Activated T-helper 1 cell treated with anti-CD3 and anti-CD28 coated beads, Interleukin-12 subunit alpha, Interleukin-12 subunit beta, Interleukin-2, Interleukin-4 antibody, amounts not matched to agents 30 ng/mL and 10 ng/mL and 1 ng/mL, durations not matched to agents 14 hours and 24 hours and 36 hours (primary cell): ENCODE measurements at places on chromosomes 3 and 15.

DNA sequence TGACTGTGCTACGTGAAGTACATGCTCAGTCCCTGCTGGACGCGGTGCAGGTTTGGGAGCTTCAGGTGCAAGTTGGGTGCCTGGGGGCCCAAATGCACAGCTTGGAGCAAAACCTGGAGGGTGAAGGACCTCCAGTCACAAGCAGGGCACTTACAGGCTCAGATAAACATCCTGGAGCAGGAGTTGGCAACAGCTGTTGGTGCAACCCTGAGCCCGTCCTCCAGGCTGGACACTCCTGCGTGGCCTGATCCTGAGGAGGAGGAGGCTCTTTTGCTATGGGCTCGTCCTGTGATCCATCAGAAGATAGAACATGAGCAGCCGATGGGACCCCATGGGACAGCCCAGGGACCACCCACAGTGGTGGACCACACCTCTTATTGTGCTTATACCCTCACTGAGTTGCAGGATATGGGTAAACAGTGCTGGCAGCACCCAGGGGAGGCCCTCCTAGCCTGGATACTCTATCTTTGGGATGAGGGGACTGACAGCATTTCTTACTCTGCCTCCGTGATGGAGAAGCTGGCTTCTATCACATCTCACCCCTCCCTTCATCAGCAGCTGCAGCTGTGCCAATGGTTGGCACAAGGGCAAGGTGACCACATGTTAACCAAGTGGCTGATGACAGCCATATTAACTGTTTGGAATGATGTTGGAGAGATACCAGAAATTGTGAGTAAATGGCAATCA, 301.6 kb downstream of the ZPLD1 start:
- DNase-seq = no peak

- no peak for DNase-seq
These were observed at the start of gene ACP3 for GRCh38 chr3:132317229-132317948. ACP3 (plus strand) TSS chr3:132317407; CDS start chr3:132317457, 50 bp downstream.

DNA sequence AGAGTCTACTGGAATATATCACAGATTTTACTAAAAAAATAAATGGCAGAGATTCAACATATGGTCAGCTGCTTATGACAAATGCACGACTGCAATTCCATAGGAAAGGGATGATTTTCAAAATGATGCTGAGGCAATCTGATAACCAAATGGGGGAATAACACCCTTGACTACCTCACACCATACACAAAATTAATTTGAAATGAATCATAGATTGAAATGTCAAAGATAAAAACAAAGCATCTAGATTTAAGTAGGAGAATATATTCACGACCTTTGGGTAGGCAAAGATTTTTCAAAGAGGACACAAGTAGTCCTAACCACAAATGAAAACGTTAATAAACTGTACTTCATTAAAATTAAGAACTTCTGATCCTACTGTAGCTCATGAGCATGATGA, 11.2 kb downstream of the SENP7 start:
- no peak for DNase-seq

GRCh38 chr3:107456501-107456900, 66.3 kb upstream of the BBX start:
- no peak for DNase-seq

- no peak for DNase-seq
These were observed 304.6 kb downstream of the NAALADL2 start for GRCh38 chr3:175163686-175164085.

DNA sequence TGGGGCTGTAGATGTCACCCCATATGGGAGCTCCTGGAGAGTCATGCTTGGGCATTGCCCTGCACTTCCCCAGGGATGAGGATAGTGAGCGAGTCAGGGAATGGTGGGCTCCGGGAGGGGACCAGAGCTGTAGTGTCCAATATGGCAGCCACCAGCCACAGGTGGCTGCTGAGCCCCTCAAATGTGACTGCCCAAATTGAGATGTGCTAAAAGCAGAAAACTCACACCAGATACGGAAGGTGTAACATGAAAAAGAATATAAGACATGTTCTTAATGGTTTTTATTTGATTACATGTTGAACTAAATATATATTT, 31.7 kb downstream of the GRIP2 start:
- no peak for DNase-seq

- no peak for DNase-seq
These were observed 31.6 kb upstream of the CERS3 start for GRCh38 chr15:100560323-100560722.

GRCh38 chr3:71926616-71927015, 141.7 kb upstream of the PROK2 start:
- DNase-seq = no peak

DNA sequence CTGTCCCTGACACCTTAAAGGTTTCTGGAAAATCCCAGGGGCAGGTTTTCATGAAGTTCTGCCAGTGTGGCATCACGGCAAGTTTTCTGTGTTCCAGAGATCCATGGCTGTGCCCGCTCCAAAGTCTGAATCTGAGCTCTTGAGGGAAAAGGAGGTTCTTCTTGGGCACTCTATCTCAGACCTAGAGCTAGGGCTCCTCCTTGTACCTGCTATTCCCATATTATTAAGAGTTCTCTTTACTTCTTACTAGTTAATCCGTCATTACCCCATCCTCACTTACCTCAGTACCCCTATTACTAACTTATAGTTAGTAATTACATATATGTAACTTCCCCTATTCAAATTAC, 5.9 kb upstream of the TRA2B start:
- DNase-seq = no peak

DNA sequence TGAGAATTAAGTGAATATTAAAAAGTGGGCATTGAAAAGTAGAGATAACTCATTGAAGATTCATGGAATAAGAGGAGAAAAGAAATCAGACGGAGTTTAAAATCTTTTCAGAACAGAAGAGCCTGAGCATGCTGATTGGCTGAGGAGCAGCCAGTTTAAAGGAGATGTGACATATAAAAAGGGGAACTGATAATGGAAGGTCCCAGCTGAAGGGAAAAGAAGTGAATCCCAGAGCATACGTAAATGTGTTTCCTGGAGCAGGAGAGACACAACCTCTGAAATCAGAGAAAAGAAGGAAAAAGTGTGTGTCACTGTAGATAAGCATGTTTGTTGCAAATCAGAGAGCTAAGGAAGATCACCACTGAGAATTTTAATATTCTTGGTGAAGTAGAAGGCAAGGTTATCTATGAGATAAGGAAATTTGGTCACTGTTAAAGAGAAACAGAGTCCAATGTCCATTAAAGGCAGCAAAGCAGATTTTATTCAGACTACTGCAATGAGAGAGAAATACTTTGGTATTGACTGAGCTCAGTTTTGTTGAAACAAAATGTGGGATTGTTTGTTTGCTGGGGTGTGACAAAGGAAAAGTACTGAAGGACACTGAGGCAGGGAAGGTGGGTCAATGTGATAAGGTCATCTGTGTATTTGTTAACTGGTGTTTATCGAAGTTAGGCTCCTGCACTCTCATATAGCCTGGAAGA, 84.6 kb upstream of the WDR72 start:
- no peak for DNase-seq

DNA sequence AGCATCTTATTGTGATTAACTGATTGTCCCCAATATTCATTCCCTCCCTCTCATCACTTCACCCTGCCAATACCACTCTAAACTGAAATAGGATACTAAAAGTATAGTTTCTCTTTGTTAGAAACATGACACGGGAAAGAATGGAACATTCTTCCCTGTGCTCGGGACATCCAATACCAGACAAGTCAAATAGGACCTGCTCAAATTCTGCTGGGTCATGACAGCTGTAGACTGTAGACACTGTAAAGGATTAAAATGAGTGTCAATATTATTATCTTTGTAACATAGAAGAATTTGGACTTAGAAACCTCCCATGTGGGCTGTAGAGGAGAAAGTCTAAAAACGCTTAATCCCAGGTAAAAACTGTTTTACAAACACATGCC, 315.0 kb upstream of the NR2E3 start:
- DNase-seq = no peak

- no peak for DNase-seq
These were observed 5.0 kb upstream of the IL17RE start for GRCh38 chr3:9897408-9898372.

- DNase-seq = no peak
These were observed 14.8 kb downstream of the HTR3C start for GRCh38 chr3:184067573-184068055.

GRCh38 chr15:93146196-93146595, 57.2 kb upstream of the RGMA start:
- no peak for DNase-seq

- DNase-seq = no peak
These were observed 22.5 kb upstream of the NPTN start for GRCh38 chr15:73655724-73656123.

DNA sequence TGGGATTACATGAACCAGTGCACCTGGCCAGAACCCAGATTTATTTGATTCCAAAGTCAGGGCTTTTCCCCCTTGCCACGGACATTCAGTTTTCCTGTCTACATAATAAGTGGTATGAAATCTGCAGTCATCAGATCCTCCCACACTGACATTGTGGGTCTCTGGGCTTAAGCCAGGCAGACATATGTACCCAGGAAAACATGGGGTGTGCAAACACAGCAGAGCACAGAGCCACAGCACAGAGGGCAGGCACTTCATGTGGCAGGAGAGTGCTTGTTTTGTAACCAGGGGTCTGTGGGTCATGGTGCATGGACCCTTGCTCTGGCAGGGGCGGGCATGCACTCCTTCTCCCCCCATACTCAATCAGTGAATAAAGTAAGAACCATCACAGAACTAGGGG, 6.1 kb upstream of the ABTB1 start:
- DNase-seq = no peak

GRCh38 chr3:111662907-111663306, 67.8 kb upstream of the ZBED2 start:
- no peak for DNase-seq

DNA sequence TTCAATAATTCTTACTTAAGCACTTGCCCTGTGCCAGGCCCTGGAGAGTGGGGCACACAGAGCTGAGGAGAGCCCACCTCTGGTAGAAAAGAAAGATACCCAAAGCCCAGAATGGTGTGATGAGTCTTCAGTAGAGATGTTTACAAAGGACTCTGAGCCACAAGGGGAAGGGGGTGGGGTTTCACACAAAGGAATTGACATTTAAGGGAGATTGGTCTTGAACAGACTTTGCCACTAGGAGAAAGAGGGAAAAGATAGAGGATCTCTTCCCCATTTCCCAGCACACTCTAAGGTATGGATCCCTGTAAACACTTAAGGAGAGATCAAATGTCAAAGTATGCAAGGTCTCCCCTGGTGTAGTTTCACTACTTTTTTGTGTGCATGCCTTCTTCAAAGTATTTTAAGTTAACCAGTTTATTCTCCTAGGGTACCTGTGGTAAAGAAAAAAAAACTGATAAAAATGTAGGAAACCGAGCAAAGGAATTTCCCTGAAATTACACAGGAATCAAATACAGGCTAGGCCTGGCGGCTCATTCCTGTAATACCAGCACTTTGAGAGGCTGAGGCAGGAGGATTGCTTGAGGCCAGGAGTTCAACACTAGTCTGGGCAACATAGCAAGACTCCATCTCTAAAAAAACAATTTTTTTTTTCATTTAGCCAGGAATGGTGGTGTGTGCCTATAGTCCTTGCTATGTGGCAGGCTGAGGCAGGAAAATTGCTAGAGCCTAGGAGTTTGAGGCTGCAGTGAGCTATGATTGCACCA, 117.6 kb upstream of the SKOR1 start:
- no peak for DNase-seq

DNA sequence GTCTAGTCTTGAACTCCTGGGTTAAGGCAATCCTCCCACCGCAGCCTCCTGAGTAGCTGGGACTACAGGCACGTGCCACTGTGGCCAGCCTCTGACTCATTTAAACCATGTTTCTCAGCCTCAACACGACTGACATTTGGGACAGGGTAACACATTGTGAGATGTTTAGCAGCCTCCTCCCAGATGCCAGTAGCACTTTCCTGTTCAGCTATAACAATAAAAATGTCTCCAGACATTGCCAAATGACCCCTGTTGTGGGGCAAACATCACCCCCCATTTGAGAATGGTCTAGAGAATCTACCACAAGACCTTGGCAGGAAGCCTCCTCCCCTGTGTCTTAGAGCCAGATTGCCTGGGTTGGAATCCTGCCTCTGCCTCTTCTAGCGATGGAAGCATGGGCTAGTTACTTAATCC, 8.4 kb downstream of the TMEM40 start:
- no peak for DNase-seq

DNA sequence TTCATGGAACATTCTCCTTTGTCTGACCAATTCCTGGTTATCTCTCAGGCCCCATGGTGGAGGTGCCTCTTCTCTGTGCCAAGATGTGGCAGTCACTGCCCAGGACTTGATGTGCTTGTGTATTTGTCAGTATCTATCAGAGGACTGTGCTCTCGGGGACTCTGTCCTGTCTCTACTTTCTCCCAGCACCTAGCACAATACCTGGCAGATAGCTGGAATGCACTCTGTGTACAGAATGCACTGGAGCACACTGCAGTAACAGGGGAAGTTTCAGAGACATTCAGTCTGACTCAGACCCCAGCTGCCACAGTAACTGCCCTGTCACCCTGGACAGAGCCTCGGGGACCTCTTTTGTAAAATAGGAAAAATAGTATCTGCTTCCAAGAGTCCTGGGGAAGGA, 34.6 kb upstream of the SV2B start:
- no peak for DNase-seq
